ENCODE measurements at places on chromosomes 16 and 17.

- DNase-seq: no peak
Observed at GRCh38 chr17:44766409-44767038, 7.7 kb downstream of the ADAM11 start.

DNA sequence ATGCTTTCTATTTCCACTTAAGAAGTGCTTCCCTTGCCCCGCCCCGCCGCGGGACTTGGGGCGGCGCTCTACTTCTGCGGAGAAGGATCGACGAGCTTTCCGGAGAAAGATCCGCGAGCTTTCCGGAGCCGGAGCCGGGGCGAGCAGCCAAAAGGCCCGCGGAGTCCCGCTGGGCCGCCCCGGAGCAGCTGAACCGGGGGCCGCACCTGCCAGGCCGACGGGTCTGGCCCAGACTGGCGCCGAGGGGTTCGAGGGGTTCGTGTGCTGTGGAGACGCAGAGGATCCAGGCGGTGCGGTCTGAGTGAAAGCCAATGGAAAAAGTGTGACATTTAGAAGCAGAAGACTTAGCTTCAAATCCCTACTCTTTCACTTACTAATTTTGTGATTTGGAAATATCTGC is 50.8 kb downstream of the TBC1D26 start:
- no peak for DNase-seq

- no peak for DNase-seq
Observed at GRCh38 chr17:17081304-17081940, 39.2 kb downstream of the MPRIP start.

GRCh38 chr16:11615748-11616447 is 29.2 kb upstream of the LITAF start:
- DNase-seq: no peak

DNA sequence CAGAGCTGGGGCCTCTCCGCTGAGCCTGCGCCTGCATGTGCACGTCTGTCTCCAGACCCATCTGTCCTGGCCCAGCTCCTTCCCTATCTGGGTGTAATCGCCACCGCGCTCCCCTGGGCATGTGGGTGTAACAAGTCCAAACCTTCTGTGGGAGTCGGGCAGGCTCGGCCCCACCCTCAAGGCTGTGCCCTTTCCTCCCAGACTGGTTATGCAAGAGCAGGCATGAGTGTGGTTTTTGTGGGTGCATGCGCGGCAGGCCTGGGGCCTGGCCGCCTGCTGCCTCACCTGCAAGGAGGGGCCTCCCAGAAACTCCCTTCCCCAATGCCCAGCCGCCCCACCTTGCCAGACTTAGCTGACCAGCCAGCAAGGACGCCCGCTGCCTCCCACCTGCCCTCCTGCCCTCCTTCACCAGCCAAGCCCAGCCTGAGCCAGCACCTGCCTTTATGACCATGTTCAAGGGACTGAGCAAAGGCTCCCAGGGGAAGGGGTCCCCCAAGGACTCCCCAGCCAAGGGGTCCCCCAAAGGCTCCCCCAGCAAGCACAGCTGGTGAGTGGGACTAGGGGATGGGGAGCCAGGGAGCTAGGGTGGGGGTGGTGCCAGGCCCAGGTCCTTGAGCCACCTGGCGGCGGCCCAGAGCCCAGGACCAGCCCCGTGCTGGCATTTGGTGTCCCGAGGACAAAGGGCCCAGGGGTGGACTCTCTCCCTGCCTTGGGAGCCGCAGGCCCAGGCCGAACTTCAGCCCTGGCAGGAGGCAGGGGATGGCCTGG is at the start of gene EVPLL:
Gene EVPLL (plus strand): TSS at position 342 of the 768 bp plus-strand sequence. CDS start 3,160 bp downstream, outside the sequence.
- peak; percentile 31 for DNase-seq
